ENCODE measurements at places on chromosomes 7 and 10.

DNA sequence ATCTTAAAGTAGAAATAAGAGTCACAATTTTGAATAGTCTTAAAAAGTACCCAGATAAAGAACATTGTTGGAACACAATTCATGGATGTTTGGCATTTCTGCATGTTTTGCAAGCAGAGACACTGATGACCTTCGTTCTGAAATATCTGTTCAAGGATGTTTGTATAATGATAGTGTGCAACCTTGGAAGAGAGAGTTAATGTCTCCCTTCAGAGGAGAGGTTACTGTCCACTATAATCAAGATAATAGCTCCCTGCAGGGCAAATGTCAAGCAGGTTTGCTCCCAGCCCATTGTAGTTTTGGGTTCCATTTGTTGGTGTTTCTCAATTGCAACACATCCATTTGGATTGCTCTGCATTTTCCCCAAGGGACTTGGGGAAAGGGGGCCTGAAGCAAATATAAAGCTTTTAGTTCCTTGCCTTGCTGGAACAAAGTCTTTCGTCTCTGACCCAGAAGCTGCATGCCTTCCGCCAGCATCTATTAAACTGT lies 45.2 kb downstream of the COL1A2 start:
- no peak for DNase-seq

DNA sequence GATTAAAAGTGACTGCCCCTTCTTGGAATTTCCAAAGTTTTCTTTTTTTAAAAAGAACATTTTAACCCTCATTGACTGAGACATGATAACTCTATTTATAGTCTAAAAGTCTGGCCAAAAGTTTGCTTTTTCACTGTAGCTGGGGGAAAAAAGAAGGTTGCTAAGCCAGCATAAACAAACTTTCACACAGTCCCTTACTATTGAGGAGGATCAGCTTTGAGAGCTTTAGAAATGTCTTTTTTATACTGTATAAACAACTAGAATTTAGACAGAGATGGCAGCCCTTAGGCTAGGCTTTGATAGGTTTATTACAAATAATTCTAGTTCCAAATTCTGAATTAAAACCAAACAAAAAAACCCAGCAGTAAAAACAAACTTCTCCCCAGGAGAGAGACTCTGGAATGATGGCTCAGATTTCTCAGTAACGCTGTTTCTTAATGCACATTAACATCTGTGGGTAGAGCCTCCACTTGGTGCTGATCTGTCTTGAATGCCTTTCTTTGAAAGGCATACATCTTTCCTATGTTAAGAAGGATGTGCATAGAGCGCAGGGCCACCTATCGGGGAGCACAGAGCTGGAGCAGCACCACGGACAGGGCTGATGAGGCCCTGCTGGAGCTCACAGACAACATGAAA lies 100.9 kb upstream of the PDLIM1 start:
- DNase-seq = peak; percentile 68

GRCh38 chr10:83017076-83017867 lies 1122.0 kb upstream of the GHITM start:
- no peak for DNase-seq

DNA sequence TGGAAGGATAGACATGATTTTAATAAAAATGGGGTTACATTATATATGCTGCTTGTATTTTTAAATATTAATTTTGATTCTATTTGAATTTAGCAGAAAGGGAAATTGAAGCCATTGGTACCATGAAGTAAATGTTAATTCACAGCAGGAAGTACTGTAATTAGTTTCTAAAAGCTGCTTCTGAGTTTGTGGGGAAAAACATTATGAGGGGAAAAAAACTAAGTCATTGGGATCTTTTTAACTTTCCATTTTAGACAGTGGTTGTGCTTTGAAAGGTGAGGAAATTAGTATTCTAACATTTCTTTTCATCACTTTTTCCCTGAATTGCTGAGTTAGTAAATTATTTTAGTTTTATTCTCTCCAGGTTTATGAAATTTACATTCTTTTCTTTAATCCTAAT lies 41.0 kb downstream of the LCOR start:
- DNase-seq = no peak

GRCh38 chr7:36707898-36708297 lies 16.4 kb downstream of the AOAH start:
- no peak for DNase-seq

GRCh38 chr10:7647062-7647664 lies 19.6 kb downstream of the ITIH5 start:
- no peak for DNase-seq

DNA sequence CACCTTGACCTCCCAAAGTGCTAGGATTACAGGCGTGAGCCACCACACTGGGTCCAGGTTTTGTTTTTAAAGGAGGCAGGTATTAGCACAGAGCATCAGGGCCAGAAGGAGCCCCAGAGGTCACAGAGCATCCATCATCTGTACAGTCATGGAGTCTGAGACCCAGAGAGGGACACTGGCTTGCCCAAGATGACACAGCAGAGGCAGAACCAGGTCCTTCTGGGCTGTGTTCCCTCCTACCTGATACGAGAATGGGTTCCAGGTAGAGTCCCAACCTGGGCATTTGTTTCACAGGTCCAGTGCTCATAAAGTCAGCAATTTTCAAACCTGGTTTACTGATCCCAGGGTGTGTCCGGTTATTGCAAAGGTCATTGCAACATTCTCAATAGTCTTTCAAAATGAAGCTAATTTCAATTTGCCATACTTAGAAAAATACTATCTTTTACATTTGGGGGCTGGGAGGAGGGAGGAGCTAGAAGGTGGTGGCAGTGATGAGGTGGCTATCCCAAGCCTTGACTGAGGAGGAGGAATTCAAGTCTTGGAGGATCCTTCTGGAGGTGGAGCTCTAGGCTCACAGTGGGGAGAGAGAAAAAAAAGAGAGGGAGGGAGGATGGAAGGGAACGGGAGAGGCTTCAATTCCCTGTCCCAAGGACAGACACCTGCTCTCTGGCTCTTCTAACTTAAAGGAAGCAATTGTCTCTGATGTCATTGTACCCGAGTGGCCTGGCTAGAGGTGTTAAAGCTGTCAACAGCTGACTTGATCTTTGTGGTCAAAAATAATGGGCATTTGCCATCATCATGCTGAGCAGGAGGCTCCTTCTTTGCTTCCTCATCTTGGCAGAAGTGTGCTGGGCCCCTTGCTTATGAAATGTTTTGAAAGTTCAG lies 8.1 kb downstream of the MXI1 start:
- DNase-seq = no peak

DNA sequence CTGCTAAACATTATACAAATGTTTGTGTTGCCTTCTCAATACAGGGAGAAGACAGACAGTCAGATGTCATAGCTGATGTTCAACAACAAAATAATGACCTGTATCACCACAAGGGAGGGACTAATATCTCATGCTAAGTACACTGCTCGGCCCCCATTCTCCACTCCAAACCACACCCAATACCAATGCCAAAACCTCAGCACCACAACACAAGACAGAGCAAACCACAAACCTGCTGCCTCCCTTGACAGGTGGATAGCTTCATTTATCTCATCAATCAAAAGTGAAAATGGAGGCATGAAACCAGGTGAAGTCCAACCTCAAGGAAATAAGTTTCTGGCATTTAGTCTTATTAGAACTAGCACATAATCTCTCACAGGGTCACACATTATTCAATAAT lies 109.5 kb downstream of the PARD3 start:
- DNase-seq = no peak

GRCh38 chr10:1544929-1545328 lies 192.4 kb downstream of the ADARB2 start:
- no peak for DNase-seq

GRCh38 chr7:2095436-2095835 lies 137.3 kb downstream of the MAD1L1 start:
- DNase-seq = no peak

GRCh38 chr7:32564542-32564941 lies 69.3 kb downstream of the AVL9 start:
- peak; percentile 37 for DNase-seq

GRCh38 chr10:91634246-91634645 lies 1.4 kb upstream of the PPP1R3C start:
- no peak for DNase-seq

- no peak for DNase-seq
Measured at GRCh38 chr7:128937647-128938543, at the start of gene IRF5. Gene IRF5 (plus strand): TSS chr7:128937927. CDS start chr7:128942082, 4,155 bp downstream.

DNA sequence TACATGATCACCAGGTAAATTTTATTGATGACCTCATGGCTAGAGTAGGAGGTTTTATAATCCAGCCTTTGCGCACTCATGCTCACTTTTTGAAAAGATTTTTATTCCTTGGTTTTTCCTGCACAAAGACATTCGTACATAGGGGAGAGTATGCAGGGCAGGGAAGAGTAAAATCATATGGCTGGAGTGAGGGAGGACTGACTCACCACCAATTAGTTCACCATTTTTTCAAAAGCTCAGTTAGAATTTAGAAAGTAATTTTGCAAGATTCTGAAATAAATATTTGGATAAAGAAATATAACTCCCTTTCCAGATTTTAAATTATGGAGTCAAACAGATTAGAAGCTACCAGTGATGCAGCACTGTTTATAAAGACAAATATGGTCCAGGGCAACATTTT lies 111.9 kb downstream of the SEMA3D start:
- no peak for DNase-seq

DNA sequence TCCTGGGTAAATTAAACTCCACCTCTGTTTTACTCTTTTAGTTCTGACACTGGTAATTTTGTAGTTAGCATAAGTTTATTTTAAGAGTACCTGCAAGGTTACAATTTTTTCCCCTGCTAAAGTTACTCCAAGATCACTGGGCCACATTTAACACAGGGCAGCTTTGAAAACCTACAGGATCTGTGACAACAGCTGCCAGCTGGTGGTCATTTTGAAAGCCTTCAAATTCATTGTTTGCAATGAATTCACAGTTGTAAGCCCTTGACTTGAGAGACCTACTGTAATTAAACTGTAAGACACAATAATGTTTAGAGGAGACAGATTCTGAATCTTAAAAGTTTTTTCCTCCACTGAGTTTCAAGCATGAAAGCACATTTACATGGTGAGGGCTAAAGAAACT lies 129.6 kb downstream of the CNOT4 start:
- DNase-seq = no peak

GRCh38 chr10:30171601-30172000 lies 112.2 kb upstream of the JCAD start:
- DNase-seq = no peak

DNA sequence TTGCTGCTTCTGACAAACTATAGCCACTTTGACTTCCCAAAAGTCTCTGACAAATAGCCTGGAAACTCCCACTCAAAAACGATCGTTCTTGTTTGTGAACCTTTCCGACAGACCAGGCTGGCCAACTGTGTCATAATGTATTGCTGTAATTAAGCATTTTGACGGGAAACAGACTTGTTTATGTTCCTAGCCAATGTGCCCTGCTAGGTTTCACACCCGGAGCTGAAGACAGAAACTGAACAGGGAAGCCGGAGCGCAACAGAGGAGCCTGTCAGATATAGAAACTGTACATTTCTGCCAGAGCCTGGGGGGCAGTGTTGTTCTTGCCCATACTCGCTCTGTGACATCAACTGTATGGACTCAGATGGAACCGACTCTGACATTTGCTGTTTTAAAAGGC lies 55.3 kb upstream of the C7orf33 start:
- DNase-seq = no peak

DNA sequence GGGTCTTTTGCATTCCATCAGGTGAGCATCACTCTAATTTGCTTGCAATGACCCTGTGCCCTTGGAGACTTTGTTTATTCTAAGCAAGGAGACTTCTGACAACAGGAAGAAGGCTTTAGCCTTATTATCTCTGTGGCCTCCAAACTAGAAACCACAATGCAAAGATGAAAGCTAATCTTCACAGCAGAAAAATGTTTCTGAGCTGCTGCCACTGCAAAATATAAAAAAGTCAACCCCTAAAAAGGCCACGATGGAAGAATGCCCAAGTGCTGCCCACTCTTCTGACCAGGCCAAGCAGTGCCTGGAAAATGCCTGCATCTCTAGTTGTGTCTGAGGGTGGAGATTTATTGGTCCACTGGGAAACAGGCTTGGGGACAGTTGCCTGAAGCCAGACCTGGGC lies 299.9 kb downstream of the C7orf25 start:
- no peak for DNase-seq

DNA sequence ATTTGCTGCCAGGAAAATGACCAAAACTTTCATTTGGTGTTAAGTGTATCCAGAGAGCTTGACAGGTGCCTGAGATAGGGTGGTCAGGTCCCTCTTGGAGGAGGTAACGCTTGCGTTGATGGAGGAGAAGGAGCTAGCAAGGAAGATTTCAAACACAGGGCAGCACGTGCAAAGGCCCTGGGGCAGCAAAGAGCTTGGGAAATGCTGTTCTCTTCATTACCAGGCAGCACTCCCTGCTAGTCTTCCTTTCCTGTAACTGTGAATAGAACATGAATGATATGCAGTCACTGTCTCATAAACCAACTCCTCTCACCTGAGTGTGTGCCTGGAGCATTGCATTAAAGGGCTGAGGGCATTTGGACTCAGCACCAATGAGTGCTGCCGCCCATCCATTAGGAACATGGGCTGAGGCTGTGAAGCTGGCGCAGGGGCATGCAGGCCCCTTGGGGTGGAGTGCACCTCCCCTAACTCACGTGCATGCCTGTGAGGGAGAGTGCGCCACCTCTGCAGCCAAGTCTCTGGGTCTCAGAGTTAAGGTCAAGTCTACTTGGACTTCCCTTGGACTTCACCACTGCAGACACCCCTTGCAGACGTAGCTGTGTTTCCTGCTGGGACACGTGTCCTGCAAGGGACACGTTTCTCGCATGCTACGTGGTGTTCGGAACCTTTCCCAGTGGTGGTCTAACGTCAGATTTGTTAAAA lies 136.8 kb downstream of the PAXIP1 start:
- DNase-seq = no peak

DNA sequence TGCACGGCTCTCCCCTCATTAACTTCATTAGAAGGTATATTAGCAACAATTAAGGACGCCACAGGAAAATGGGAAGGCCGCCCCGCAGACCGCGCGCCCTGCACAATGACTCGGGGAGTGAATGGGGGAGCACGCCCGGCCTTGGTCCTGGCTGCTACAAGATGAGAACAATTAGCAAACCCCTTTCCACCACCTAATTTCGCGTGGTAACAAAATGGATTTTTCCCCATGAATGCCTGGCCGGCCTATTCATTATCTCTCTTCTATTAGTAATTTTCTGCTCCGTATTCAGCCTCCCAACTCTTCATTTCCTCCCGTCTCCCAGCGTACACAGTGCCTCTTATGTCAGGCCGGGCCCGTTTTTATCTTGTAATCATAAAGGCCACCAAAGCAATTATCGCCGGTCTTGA lies 346.9 kb downstream of the DNAJB6 start:
- DNase-seq = peak; percentile 10

- DNase-seq = no peak
Measured at GRCh38 chr10:63498665-63499064, 22.5 kb upstream of the REEP3 start.
